Amniotic epithelial cell (primary cell): ENCODE measurements at places on chromosomes 6 and 20.

DNA sequence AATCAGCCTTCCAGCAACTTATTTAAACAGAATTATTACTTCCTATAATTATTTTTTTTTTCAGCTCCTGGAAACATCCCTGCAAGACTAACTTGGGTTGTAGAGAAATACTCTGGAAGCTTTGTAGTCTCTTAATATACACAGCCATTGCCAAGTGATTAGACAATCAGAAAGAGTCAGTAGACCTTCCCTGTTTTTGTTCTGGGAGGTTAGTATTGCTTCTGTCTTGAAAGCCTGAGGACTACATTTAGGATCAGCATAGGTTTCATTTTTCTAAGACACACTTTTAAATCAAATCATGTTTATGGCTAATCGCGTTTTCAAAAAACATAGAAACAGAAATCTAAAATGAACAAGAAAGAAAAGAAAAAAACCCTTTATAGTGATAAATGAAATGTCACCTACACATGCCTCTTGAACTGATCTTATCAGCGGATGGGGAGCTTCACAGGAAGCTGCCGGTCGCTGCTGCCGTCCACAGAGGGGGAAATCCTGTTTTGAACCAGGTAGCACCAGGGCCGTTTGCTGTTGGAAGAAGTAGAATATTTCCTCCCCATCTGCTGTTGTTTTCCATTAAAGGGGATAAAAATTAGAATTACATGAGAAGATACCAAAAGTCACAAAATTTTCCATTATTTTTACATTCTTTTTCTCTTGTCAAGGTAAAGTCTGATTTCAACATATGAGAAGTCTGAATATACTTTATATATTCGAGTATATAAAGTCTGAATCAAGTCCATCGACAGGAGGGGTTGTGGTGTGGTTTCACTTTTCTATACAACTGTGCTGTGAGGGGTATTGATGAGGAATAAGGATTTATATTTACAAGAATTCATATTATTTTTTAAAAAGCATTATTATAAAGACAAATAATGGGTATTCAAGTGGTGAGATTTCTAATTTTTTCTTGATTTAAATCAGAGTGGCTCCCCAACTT is 94.6 kb downstream of the ARMC2 start:
- DNase-seq = no peak

GRCh38 chr6:119323478-119323877 is 26.1 kb downstream of the MAN1A1 start:
- no peak for DNase-seq

GRCh38 chr20:43238266-43238665 is 48.6 kb upstream of the PTPRT start:
- no peak for DNase-seq

GRCh38 chr6:131073577-131073976 is 10.5 kb upstream of the EPB41L2 start:
- DNase-seq = no peak

GRCh38 chr6:99119109-99120031 is 171.6 kb upstream of the FBXL4 start:
- peak; percentile 35 for DNase-seq

GRCh38 chr6:65646544-65646943 is 60.5 kb downstream of the EYS start:
- DNase-seq = no peak

DNA sequence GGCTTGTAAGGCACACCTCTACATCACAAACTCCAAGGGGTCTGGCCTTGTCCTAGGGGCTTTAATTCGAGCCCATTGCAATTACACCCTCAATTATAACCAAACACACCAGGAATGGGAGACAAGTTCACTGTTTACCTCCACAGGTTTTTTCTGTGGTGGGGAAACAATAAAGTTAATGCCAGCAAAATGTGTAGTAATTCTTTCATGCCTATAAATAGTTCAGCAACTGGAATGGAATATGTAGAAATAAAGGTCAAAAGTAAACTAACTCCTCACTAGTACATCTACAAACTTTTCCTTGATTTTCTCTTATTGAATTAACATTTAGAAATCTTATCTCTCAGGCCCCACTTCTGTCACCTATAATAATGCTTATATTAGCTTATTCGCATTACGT is 27.1 kb upstream of the RIPK1 start:
- DNase-seq = no peak

- DNase-seq = peak; percentile 50
These were observed 385.0 kb downstream of the CD83 start for GRCh38 chr6:14502551-14502950.

- DNase-seq = peak; percentile 81
These were observed 744 bp upstream of the FOXO3 start for GRCh38 chr6:108559884-108560462.
